ENCODE measurements at places on chromosomes 11 and 22.

- no peak for DNase-seq
Observed at GRCh38 chr22:40648386-40648785, 11.9 kb upstream of the MRTFA start.

DNA sequence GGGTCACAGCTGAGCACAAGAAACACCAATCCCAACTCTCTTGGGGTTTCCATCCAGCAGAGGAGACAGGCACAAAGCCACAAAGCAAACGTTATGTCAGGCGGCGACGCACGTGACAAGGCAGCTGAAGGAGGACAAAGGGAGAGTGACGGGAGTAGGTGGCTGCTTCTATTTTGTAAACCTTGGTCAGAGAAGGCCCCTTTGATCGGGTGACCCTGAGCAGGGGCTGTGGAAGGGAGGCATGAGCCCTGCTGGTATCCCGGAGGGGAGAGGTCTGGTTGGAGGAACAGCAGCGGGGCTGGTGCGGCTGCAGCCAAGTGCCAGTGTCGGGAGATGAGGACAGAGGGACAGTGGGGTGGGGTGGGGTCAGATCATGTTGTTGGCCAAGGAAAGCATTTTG is 17.3 kb upstream of the RFPL3 start:
- no peak for DNase-seq

DNA sequence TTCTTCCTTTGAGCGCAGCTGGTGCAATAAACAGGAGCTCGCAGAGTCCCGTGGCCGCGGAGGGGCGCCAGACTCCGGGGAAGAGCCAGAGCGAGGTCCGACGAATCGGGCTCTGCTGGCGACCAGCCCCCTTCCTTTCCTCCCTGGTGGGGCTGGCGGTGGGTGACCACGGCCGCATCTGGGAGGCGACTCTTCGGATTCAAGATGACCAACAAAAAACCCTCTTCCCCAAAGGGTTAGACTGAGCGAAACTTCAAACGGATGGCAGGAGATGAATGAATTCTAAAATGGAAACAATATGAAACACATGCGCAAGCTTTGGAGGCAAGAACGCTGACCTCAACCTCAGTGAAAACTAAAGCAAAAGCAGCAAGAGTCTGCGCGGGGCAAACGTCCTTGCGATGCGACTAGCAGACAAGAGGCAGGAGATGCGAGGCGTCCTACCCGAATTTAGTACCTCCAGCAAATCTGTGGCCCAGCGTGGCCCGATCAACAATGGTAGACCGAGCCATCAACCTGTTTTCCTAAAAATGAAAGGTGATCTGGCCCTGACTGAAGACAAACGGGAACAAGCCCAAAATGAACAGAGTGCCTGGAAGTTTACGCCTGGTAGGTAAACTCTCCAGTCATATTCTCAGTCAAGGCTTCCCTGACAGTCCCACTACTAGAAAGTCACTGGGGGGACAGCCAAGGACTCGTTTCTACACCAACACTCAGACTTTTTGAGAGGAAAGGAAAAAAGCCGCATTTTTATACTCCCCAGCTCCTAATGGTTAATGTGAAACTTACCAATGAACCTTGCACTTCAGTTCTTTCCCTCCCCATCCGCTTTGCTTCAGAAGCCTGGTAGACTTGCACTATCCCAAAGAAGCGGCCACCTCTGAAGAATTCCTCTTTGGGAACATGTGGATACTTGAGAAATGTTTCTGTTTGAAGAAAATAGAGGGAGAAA is 11.6 kb downstream of the MMP3 start:
- DNase-seq: peak; percentile 22

DNA sequence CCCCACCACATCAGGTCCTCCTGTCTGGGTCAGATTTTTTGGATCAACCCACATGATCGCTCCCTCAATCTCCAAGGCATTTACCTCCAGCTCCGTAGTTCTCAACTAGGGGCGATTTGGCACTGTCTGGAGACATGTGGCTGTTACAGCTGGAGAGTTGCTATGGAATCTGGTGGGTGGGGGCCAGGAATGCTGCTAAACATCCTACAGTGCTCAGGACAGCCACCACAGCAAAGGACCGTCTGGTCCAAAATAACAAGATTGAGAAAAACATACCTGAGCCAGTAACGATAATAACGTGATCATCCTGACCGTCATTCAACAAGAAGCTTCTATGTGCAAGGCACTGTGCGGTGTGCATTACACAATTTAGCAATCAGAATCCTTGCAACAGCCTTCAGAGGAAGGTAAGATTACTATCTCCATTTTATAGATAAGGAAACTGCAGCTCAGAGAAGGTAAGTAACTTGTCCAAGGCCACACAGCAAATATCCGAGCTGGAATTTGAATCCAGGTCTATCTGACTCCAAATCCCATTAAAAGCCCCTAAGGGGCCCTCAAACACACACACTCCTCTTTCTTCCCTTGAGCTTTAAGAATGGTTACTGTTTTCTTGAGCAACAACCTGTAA is 14.3 kb upstream of the CRY2 start:
- no peak for DNase-seq

GRCh38 chr11:122197066-122197987 is 81.3 kb upstream of the BLID start:
- no peak for DNase-seq

GRCh38 chr11:105236664-105237063 is 97.1 kb upstream of the CARD18 start:
- no peak for DNase-seq

- DNase-seq: no peak
Observed at GRCh38 chr11:43582024-43582862, 98.3 kb upstream of the HSD17B12 start.

DNA sequence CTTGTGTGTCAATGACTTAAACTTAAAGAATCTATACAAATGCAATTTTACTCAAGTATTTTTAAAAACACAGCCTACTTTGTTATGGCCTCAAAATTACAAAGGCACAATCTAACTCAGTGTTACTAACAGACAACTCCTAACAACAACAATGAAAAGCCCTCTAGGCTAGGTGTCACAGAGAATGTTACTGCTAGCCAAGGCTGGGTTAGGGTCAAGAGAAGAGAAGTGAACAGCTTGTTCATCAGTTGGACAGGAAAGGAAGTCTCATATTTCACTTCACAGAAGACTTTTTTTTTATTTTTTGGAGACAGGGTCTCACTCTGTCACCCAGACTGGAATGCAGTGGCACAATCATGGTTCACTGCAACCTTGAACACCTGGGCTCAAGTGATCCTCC is 26.0 kb downstream of the CLDN25 start:
- no peak for DNase-seq

DNA sequence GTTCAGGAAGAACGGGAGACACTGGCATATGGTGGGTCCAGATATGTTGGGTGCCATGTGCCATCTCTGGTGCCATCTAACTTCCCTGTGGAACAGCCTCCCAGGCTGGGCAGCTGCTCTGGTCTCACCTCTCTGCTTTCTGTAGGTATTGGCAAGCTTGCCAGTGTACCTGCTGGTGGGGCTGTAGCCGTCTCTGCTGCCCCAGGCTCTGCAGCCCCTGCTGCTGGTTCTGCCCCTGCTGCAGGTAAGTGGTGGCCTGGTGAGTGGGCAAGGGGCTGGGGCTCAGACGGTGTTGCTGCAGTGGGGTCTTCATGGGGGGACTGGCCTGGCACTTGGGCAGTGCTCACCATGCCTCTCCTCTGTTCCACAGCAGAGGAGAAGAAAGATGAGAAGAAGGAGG is 2.6 kb downstream of the RPLP2 start:
- no peak for DNase-seq

- DNase-seq: no peak
Observed at GRCh38 chr11:94433049-94433448, 31.8 kb upstream of the GPR83 start.

DNA sequence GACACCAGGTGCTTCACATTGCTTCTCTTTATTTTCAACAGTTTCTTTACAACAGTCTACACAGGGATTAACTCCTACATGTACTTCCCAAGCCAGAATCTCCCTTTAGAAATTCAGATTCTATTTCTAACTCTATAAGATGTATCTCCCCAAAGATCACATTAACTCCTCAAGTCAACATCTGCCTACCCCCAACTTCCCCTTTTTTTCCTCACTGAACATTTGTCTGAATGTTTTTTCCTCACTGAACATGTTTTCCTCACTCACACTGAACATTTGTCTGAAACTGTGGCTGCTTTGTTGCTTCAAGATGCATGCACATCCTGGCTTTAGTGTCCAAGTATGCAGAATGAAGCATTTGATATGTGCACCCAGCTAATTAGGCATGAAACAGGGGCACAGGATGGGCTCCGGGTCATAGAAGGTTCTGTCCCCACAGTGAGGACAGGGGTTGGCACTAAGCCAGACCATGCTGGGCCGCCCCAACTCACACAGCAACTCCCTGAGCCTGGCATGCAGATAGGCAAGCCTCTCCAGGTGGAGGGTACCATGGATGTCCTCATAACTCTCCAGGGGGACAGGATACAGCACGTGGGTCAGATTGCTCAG is 11.3 kb downstream of the PRAME start:
- no peak for DNase-seq

DNA sequence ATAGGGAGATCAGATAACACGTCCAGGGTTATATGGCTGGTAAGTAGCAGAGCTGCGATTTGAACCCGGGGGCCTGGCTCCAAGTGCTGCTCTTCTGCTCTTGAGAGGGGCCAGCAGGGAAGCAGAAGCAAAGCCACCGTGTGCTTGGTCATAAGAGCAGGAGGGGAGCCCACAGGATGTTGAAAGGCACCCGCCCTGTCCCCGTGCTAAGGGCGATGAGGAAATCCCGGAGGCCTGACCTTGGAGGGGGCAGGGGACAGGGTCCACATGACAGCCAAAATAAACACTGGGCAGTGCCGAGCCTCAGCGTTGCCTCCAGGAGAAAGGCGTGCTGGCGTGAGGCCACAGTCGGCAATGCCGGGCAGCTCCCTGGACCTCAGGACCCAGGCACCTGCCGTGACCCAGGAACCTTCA is 28.8 kb downstream of the TOM1 start:
- DNase-seq: no peak

DNA sequence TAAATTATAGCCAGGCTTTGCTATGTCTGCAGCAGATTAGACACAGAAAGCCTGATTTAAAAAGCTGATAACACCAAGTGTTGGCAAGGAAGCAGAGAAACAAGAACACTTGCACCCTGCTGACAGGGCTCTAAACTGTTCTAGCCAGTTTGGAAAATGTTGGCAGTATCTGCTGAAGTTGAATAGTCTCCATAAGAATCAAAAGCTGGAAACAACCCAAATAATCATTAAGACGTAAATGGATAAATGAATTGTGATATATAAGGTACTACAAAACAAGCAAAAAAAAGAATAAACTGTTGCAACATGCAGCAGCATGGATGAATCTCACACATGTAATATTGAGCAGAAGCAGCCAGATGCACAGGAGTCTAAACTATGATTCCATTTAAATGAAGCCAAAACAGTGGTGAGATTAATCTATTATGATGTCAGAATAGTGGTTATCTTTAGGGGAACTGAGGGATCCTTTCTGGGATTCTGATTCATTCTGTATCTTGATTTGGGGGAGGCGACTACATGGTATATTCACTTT is 40.4 kb upstream of the ADORA2A start:
- DNase-seq: no peak

- peak; percentile 13 for DNase-seq
Observed at GRCh38 chr11:2072551-2073261, 66.5 kb downstream of the IGF2 start.

DNA sequence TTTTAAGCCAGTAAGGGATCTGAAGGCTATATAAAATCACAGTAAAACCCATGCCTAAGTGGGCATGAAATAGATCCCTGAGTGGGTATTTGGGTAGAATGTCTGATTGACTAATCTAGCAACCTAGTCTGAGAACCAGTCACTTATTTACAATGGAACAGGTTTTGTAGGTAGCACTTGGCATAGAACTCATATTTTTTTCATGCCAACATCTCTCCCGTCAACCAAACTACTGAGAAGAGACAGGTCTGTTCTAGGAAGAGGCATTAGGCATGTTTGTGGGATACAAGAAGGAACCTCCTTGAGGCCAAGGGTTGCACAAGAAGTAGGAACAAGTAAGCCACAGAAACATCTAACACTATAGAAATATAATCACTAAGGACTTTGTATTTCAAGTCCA is 840.4 kb upstream of the TENM4 start:
- DNase-seq: no peak

- no peak for DNase-seq
Observed at GRCh38 chr11:65415499-65416340, 6.9 kb upstream of the NEAT1 start.

DNA sequence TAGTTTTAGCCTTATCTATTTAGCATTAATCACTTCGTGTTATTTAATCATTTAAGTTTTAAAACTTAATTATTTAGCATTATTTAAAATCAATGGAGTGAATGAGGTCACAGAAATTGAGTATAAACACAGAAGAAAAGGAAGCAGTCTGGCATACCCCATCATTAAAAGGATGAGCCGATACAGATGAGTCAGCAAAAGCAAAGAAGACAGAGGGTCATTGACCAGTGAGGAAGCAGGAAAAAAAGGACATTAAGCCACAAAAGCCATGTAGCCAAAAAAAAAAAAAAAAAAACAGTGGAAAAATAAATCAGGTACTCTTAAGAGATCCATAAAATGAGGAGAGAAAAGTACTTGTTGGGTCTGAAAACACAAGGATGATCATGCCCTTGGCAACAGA is 71.5 kb downstream of the TYR start:
- no peak for DNase-seq

- DNase-seq: no peak
Observed at GRCh38 chr11:79444923-79445322, 4.1 kb upstream of the TENM4 start.

- DNase-seq: no peak
Observed at GRCh38 chr11:67656278-67656922, 5.9 kb upstream of the ACY3 start.

DNA sequence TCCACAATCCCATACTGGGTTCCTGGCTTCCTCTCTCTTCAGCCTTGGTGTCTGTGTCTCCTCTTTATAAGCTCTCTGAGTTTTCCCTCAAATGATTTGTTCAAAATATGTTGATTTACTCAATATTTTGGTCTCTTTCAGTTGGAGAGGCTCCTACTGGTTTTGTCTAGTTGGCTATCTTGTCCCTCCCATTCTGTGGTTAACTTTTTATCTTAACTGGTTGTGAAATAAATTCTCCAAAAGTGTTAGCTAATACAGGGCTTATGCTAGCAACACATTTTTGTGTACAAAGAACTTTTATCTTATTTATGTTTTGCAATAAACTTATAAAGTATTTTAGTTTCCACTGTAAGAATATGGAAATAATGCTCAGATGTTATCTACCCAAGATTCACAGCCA is 200.9 kb downstream of the AASDHPPT start:
- no peak for DNase-seq

All from GM10248 (cell line).